Thyroid gland (tissue), 4 donors: ENCODE measurements at places on chromosomes 12 and 14. TPM values are rescaled to one million over a fixed set of nuclear protein-coding genes. Genes with fewer than 3 reads are reported as not detected.
A peak's percentile ranks its signal among the peaks of the same experiment; 100 is the strongest.

Gene RD3L
- total RNA-seq: not detected

Gene CCDC184
- not detected for total RNA-seq

Gene DENR
- 30.2 TPM for total RNA-seq

- H3K27me3 ChIP-seq: no peaks in the 10 kb centered on the region
- H3K4me1 ChIP-seq: no peaks in the 10 kb centered on the region
- no peak overlapping the region for H3K27ac ChIP-seq
- H3K36me3 ChIP-seq: no peaks in the 10 kb centered on the region
- DNase-seq: peak; percentile 3
- H3K4me3 ChIP-seq: no peak overlapping the region
Measured at GRCh38 chr12:70052931-70053497, 190.2 kb upstream of the CNOT2 start.

DNA sequence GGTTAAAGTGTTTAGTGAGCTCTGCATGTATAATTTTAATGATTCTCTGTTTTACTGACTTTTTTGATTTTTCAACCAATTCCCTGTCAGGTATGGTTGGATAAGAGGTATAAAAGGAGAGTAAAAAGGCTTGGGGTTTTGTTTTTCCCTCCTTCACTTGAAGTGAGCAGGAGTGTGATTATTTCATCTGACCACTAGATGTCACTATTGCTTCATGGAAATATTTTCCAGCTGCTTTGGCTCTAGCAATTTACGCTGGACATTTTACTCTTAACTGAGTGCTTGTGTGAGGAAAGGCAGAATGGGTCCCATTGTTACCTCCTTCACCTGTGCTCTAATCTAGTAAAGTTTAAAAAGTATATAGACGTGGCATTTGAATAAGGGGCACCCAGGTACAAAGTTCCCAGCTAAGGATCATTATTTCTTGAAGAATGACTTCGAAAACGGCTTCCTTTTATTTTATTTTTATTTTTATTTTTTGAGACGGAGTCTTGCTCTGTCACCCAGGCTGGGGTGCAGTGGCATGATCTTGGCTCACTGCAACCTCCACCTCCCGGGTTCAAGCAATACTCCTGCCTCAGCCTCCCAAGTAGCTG, 66.5 kb downstream of the TBC1D30 start:
- H3K4me3 ChIP-seq: no peak overlapping the region
- H3K27ac ChIP-seq: no peak overlapping the region
- DNase-seq: no peak
- H3K27me3 ChIP-seq: no peaks in the 10 kb centered on the region
- no peaks in the 10 kb centered on the region for H3K36me3 ChIP-seq

DNA sequence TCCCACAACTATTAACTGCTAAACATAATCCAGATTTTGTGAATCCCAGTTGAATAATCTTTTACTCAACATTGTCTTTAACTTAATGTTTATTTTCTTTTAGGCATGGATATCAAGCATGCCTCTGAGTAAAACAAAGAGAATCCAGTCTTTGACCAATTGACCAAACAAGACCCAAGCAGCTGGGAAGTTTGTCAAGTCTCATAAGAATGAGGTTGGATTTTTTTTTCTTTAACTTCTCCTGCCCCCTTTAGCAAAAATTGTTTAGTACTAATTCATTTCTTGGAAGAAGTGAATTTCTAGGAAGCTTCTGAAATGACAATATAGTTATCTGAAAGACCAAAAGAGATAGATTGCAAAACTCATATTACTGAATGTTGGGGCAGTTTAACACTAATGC, 89.9 kb downstream of the OTOGL start:
- H3K4me3 ChIP-seq: no peak overlapping the region
- no peaks in the 10 kb centered on the region for H3K4me1 ChIP-seq
- no peak for DNase-seq
- no peak overlapping the region for H3K27ac ChIP-seq

DNA sequence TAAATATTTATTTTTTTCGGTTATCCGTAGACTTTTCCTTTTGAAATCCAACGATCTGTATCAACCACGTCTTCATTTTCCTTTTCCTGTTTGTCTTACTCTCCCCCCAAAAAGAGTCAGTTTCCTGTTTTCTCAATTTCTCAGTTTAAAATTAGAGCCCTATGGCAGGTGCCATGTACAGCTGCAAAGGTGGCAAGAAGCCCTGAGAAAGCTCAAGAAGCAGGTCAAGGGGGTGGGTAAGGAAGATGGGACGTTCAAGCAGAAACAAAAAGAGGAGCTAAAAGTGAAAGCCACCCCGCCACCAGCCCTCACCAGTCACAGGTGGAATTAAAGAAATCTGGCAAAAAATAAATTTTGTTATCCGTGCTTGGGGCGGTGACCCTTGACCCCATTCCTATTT, 26.7 kb downstream of the SLC35E3 start:
- no peak for DNase-seq
- H3K4me3 ChIP-seq: no peak overlapping the region
- H3K4me1 ChIP-seq: no peaks in the 10 kb centered on the region
- no peaks in the 10 kb centered on the region for H3K36me3 ChIP-seq
- no peak overlapping the region for H3K27ac ChIP-seq
